Cardiac fibroblast (primary cell): ENCODE measurements at places on chromosomes 3 and 15.

- no peak for DNase-seq
Observed at GRCh38 chr15:37298271-37298670, 197.9 kb upstream of the MEIS2 start.

DNA sequence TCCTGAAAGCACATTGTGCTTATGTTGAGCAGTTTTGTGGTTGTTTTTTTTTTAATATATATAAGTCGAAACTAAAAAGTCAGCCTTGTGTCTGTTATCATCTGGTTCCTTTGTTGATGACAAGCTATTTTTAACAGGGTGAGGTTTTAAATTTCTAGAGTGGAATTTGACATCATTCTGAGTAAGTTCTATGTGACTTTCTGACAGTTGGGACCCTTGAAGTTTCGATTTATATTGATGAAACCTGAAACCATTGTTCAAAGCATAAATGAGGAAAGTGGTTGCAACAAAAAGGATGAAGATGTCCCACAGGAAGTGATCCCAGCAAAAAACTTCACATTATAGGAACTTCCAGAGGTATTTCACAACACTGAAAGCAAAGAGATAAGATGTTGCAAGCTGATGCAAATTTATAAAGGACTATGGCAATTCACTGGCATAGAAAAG is 94.0 kb downstream of the CYP19A1 start:
- DNase-seq: no peak

- peak; percentile 28 for DNase-seq
Observed at GRCh38 chr3:46184469-46184868, 23.6 kb downstream of the CCR1 start.

DNA sequence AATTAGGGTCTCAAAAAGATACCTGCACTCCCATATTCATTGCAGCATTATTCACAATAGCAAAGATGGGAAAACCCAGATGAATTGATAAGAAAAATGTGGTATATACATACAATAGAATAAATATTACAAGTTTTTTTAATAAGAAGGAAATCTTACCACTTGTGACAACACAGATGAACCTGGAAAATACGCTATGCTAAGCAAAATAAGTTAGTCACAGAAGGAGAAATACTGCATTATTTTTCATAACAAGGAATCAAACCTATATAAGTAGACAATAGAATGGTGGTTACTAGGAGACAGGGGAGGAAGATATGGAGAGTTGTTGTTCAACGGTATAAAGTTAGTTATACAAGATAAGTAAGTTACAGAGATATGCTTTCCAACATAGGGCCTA is 130.0 kb downstream of the GSK3B start:
- DNase-seq: no peak

DNA sequence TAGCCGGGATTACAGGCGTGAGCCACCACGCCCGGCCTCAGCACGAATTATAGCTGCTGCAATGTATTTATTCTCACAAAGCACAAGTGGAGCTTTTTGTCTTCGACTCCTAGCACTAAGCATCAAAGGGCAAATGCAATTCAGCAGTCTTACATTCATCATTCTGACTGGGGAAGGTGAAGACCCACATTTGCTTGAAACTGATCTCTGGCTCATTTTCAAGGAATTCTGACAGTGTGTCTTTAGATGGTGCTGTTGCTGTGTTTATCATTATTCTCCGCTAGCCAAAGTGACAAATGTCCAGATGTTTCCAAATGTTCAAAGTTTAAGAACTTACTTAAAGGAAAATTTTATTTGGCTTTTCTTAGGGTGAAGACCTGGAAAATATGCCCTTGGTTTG is 55.9 kb downstream of the SGO1 start:
- no peak for DNase-seq

DNA sequence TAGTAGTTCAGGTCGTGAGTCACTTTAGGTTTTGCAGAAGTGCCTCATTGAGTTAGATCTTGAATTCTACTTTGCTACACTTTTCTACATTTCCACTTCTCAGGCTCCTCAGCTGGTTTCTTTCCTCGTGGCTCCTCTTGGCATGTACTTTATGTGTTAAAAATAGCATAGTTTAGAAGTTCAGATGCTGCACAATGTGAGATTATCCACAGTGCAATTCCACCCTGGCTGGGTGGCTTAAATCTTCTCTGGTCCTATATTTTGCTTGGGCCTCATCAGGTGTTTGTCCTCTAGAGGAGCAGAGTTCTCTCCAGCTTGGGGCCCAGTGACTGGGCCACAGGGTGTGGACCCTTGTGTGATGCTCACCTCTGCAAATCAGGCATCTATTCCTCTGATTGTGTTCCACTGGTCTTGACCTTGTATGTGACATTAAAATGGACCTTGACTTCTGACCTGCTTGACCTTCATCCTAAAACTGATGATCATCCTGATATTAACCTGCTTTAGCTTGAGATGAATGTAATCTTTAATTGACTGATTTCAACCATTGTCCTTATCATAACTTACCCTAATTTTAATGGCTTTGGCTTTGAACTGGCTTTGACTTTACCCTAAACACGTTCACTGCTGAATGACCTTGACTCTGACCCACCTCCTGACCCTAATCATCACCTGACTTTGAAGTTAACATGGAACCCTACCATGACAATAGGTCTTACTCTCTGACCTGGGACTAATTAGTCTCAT is 63.9 kb upstream of the ACAD9 start:
- no peak for DNase-seq

DNA sequence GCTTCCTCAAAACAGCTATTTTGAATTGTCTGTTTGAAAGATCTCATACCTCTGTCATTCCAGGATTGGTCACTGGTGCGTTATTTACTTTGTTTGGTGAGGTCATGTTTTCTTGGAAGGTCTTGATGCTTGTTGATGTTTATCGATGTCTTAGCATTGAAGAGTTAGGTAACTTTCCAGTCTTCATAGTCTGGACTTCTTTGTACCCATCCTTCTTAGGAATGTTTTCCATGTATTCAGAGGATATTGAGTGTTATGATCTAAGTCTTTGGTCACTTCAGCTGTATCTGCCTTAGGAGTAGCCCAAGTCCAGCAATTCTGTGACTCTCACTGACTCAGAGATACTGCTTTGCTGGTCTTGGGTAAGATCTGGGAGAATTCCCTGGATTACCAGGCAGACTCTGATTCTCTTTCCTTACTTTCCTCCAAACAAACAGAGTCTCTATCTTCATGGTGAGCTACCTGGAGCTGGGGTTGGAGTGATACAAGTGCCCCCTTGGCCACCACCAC is 398.6 kb downstream of the ZIC4 start:
- DNase-seq: peak; percentile 5

GRCh38 chr3:36219398-36219797 is 160.9 kb upstream of the STAC start:
- no peak for DNase-seq

- no peak for DNase-seq
Observed at GRCh38 chr3:128168836-128169235, 15.6 kb downstream of the EEFSEC start.
